Breast epithelium (tissue), 4 donors: ENCODE measurements at places on chromosomes 1 and 21.
A peak's percentile ranks its signal among the peaks of the same experiment; 100 is the strongest.

- no peak overlapping the region for H3K27ac ChIP-seq
- H3K36me3 ChIP-seq, result no peaks in the 10 kb centered on the region
- DNase-seq, result no peak
These were observed 280.2 kb upstream of the PLXNA2 start for GRCh38 chr1:208524376-208524775.

- H3K36me3 ChIP-seq, result no peaks in the 10 kb centered on the region
- no peak for DNase-seq
- H3K27ac ChIP-seq, result no peak overlapping the region
- H3K4me1 ChIP-seq, result no peaks in the 10 kb centered on the region
- no peak overlapping the region for H3K4me3 ChIP-seq
- no peaks in the 10 kb centered on the region for H3K27me3 ChIP-seq
These were observed 12.7 kb upstream of the GADD45A start for GRCh38 chr1:67672260-67672803.

GRCh38 chr1:115748401-115749150, 19.9 kb downstream of the CASQ2 start:
- H3K36me3 ChIP-seq, result no peaks in the 10 kb centered on the region
- H3K27me3 ChIP-seq, result no peaks in the 10 kb centered on the region
- no peak overlapping the region for H3K4me3 ChIP-seq
- no peaks in the 10 kb centered on the region for H3K4me1 ChIP-seq
- DNase-seq, result no peak
- H3K27ac ChIP-seq, result no peak overlapping the region

DNA sequence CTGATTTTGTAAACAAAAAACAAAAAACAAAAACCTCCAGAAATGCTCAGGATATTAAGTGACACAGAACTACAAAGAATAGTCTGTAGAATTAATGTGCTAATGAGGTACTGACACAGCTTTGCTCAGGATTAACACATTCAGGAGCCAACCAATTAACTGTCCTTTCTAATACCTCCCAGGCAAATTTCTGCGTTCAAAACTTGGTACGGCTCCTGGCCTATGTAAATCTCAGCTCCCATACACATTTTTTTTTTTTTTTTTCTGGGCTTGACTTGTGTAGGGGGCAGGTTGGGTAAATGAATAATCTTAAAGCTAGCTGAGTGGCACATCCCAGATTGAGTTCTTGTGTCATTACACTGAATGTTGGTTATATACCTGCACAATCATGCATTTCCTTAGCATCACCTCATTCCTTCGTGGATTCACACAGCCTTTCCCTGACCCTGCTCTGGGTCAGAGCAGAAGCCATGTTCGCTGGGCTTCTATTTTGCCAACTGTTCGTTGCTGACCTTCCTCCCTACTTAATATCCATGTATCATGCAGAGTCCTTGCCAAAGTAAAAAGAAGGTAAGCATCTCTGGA, 12.6 kb upstream of the IER5 start:
- H3K27ac ChIP-seq, result no peak overlapping the region
- H3K4me1 ChIP-seq, result no peaks in the 10 kb centered on the region
- H3K27me3 ChIP-seq, result no peaks in the 10 kb centered on the region

DNA sequence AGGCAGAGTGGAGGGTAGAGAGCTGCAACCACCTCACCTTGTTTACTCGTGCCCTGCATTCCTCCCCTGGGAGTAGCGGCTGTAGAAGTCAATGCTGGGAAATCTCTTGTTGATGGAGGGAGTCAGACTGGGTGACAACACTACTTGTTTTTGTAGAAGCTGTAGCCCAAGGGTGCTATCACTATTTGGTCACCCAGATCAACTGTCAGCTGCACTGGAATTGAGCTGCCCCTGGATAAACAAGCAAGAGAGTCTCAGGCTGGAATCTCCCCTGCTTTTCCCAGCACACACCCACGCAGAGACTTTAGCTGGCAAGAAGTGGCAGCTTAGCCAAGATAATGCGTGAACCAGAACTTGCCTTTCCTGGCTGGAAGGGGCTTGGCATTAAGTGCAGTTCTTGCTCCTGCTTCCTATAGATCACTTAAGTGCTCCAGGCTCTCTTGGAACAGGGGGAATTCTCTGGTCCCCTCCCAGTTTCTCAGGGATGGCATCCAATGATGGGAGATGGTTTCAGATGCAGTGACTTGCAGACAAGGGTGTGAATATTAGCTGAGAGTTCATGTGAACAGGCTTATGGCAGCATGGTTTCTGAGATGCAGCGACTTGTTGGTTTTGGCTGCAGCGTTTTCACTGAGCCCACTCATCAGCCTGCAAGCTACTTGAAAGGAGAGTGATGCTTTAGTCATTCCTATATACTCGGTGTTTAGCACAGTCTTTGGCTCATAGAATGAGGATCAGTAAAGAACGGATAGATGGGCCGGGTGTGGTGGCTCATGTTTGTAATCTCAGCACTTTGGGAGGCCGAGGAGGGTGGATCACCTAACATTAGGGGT, 16.8 kb downstream of the ATP2B4 start:
- DNase-seq, result no peak
- H3K27me3 ChIP-seq, result no peaks in the 10 kb centered on the region
- H3K27ac ChIP-seq, result peak overlapping the region; percentile 73
- no peaks in the 10 kb centered on the region for H3K4me1 ChIP-seq
- no peaks in the 10 kb centered on the region for H3K36me3 ChIP-seq

DNA sequence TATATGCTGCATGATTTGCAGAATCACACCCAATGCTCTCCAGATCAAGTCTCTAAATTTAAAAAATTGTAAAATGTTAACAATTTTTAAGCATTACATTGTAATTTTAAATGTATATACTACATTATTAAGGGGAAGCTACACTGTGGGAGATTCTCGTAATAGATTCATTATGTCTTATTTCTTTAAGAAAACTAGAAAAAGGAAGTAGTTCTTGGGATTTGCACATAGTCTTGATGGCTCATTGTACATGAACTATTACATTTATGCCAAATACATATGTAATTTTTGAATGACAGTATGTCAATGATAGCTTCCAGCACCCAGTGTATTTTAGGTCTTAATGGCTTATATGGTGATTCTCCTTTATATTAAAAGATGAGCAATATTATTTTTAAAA, 250.3 kb downstream of the PTPRC start:
- H3K27ac ChIP-seq, result no peak overlapping the region
- DNase-seq, result no peak
- no peaks in the 10 kb centered on the region for H3K27me3 ChIP-seq

- no peaks in the 10 kb centered on the region for H3K36me3 ChIP-seq
- peak overlapping the region; percentile 25 for H3K27ac ChIP-seq
- H3K27me3 ChIP-seq, result no peaks in the 10 kb centered on the region
- no peaks in the 10 kb centered on the region for H3K4me1 ChIP-seq
These were observed 21.3 kb downstream of the HMGCS2 start for GRCh38 chr1:119747451-119747850.

- no peaks in the 10 kb centered on the region for H3K27me3 ChIP-seq
- H3K27ac ChIP-seq, result peak overlapping the region; percentile 54
- H3K4me3 ChIP-seq, result no peak overlapping the region
These were observed 126.0 kb upstream of the TMEM51 start for GRCh38 chr1:15027515-15027986.

DNA sequence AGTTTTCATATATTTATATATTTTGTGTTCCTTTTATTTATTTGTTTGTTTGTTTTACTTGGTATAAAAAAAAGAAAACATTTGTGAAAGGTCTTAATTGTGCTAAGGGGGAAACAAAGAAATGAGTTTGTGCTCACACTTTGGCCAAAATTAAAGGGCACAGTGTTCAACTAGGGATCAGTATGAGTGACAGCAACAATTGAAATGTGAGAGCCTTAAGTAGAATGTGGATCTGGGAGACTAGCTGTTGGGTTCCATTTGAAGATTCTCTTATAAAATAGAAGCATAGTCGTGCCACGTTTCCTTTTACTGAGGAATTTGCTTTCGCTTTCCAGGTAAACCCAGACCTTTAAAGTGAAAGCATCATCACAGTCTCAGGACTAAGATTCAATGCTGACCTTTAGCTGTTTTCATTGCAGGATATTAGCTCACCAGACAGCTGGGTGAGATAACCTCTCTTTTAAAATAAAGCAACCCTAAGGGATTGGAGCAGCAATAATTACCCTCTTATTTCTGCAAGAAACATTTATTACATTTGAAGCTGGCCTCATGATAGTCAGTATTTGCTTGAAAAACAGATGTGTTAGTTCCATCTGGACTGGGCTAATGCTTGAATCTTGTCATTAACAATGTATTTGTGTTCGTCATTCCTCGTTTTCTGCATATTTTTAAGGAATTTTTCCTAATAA, 37.1 kb upstream of the CD55 start:
- H3K36me3 ChIP-seq, result no peaks in the 10 kb centered on the region
- no peak overlapping the region for H3K27ac ChIP-seq
- H3K4me3 ChIP-seq, result no peak overlapping the region
- no peaks in the 10 kb centered on the region for H3K27me3 ChIP-seq

GRCh38 chr1:236181059-236181458, 38.7 kb downstream of the GPR137B start:
- no peak for DNase-seq
- H3K4me1 ChIP-seq, result no peaks in the 10 kb centered on the region
- no peak overlapping the region for H3K4me3 ChIP-seq
- no peak overlapping the region for H3K27ac ChIP-seq

DNA sequence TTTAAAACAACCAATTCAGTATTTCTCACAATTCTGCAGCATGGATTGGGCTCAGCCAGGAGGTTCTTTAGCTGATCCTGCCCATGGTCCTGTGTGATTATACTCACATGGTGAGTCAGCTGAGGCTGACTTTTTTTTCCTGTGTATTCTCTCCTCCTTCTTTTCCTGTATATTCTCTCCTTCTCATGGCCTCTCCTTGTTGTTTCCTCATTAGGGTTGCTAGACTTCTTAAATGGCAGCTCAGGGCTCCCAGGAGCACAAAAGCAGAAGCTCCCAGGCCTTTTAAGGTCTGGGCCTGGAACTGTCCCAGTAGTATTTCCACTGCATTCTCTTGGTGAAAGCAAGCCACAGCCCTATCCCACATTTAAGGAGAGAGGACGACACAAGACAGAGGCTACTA, 26.8 kb downstream of the VANGL1 start:
- H3K4me1 ChIP-seq, result no peaks in the 10 kb centered on the region
- H3K36me3 ChIP-seq, result no peaks in the 10 kb centered on the region
- H3K27ac ChIP-seq, result no peak overlapping the region
- DNase-seq, result no peak
- no peak overlapping the region for H3K4me3 ChIP-seq

DNA sequence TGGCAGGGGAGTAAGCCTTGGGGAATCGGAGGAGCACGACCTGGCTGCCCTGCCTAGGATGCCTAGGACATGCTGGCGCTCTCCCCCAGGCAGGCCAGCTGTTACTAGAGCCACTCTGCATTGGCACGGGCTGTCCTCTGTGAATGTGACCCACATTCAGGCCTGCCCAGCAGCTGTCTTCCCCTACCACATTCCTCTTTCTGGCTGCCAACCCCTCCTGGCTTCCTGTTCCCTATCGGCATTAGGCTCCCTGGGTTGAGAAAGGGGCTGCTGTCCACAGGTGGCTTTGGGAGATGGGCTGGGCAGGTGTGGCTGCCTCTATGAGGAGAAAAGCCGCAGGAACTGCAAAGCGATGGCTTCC, 2.3 kb upstream of the NFASC start:
- DNase-seq, result peak; percentile 56
- no peaks in the 10 kb centered on the region for H3K27me3 ChIP-seq
- peak overlapping the region; percentile 67 for H3K27ac ChIP-seq
- no peaks in the 10 kb centered on the region for H3K36me3 ChIP-seq

DNA sequence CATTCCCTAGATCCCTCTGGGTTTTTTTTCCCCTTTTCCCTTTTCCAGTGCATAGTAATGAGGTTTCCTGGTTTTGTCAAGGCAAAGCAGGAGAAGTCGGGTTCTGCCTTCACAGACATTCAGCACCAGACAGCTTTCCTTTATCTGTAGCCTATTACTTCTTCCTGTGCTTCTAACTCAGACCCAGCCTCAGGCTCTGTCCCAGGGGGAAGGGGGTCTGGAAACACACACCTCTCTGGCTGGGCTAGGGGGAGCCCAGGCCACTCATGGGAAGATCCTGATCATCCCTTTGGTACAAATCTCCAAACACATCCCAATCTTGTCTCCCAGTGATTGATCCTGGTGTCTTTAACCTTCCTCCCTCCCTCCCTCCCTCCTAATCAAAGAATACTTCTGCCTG, 656.4 kb downstream of the LMO4 start:
- no peak overlapping the region for H3K27ac ChIP-seq
- H3K36me3 ChIP-seq, result no peaks in the 10 kb centered on the region
- H3K4me1 ChIP-seq, result no peaks in the 10 kb centered on the region
- no peak overlapping the region for H3K4me3 ChIP-seq
- H3K27me3 ChIP-seq, result no peaks in the 10 kb centered on the region

DNA sequence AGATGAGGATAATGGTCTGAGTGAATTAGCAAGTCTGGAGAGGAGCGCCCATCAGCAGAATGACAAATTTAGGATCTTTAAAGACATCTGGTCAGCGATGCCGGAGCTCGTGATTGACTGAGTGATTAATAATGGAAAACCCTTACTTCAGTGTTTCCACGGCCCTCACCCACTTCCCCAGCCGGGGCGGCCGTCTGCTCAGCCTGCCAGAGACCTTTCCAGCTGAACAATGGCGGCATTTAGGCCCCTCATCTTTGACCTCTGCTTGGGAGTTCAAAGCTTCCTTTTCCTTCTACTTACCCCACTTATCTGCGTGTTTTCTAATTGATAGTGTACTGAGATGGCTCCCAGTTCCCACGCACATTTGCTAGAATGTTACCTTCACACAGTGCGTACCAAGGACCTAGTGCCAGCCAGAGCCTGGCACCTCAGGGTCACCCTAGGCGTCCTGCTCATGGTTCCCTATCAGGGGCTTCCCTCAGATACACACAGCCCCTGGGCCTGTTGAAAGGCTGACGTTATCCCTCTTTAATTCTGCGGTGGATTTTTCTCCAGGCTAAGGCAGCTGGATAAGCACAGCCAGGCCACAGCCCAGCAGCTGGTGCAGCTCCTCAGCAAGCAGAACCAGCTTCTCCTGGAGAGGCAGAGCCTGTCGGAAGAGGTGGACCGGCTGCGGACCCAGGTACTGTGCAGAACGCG, 232.8 kb downstream of the SDCCAG8 start:
- no peaks in the 10 kb centered on the region for H3K36me3 ChIP-seq
- H3K4me3 ChIP-seq, result no peak overlapping the region
- no peaks in the 10 kb centered on the region for H3K4me1 ChIP-seq
- no peak for DNase-seq
- H3K27me3 ChIP-seq, result no peaks in the 10 kb centered on the region
- H3K27ac ChIP-seq, result no peak overlapping the region

GRCh38 chr21:36188081-36188681, 31.6 kb downstream of the DOP1B start:
- H3K27ac ChIP-seq, result peak overlapping the region; percentile 53
- H3K27me3 ChIP-seq, result no peaks in the 10 kb centered on the region
- H3K36me3 ChIP-seq, result no peaks in the 10 kb centered on the region

- no peak overlapping the region for H3K27ac ChIP-seq
- H3K4me1 ChIP-seq, result no peaks in the 10 kb centered on the region
- H3K27me3 ChIP-seq, result no peaks in the 10 kb centered on the region
- DNase-seq, result no peak
- no peaks in the 10 kb centered on the region for H3K36me3 ChIP-seq
These were observed 15.6 kb downstream of the IGFN1 start for GRCh38 chr1:201206176-201206575.

GRCh38 chr1:7516929-7517328, 254.2 kb upstream of the VAMP3 start:
- H3K4me1 ChIP-seq, result no peaks in the 10 kb centered on the region
- H3K27ac ChIP-seq, result no peak overlapping the region
- H3K27me3 ChIP-seq, result no peaks in the 10 kb centered on the region
- DNase-seq, result no peak
- H3K4me3 ChIP-seq, result no peak overlapping the region
- H3K36me3 ChIP-seq, result no peaks in the 10 kb centered on the region
